Epithelial cell of alveolus of lung (primary cell): ENCODE measurements at places on chromosomes 7 and 10. TPM values are rescaled to one million over a fixed set of nuclear protein-coding genes. Genes with fewer than 3 reads are reported as not detected.

Gene DNAH11
- 0.48 and 1.2 TPM in 2 replicates for total RNA-seq

Gene ELOVL3
- total RNA-seq = 1.3 TPM in 1 of 2 replicates, not detected in the other

Gene ANKIB1
- total RNA-seq = 18.9 and 20.9 TPM in 2 replicates

Gene SPDYE2B
- total RNA-seq = not detected in 2 replicates

Gene ACSM6
- not detected in 2 replicates for total RNA-seq

Gene ACSL5
- total RNA-seq = 0.16 and 0.52 TPM in 2 replicates

Gene DYDC2
- total RNA-seq = not detected in 2 replicates

Gene VWDE
- total RNA-seq = 0.13 and 1.4 TPM in 2 replicates

Gene FANK1
- 1.3 and 3.0 TPM in 2 replicates for total RNA-seq

Gene PALD1
- 2.3 and 2.5 TPM in 2 replicates for total RNA-seq

Gene IGF2BP3
- 22.2 and 44.3 TPM in 2 replicates for total RNA-seq

Gene COL26A1
- total RNA-seq = 1.4 TPM in 1 of 2 replicates, not detected in the other

Gene TRPV5
- total RNA-seq = not detected in 2 replicates

Gene PNLIP
- not detected in 2 replicates for total RNA-seq
